ENCODE measurements at places on chromosomes 4 and X. TPM values are rescaled to one million over a fixed set of nuclear protein-coding genes. Genes with fewer than 3 reads are reported as not detected.

RAB33B gene
- total RNA-seq: 14.4 TPM

DGAT2L6 gene
- not detected for total RNA-seq

VEGFD gene
- total RNA-seq: 0.47 TPM

- H3K27me3 ChIP-seq: no peaks in the 10 kb centered on the region
- H3K4me1 ChIP-seq: no peaks in the 10 kb centered on the region
- H3K27ac ChIP-seq: no peak overlapping the region
- H3K36me3 ChIP-seq: no peaks in the 10 kb centered on the region
These were observed 86.6 kb downstream of the DNAAF6 start for GRCh38 chrX:107293056-107293455.

SOD3 gene
- 6.2 TPM for total RNA-seq

GRCh38 chr4:186643501-186644310 lies 80.0 kb downstream of the FAT1 start:
- peak overlapping the region; percentile 57 for H3K27ac ChIP-seq
- no peaks in the 10 kb centered on the region for H3K27me3 ChIP-seq
- DNase-seq: no peak
- H3K36me3 ChIP-seq: peaks cover 31% of the 10 kb centered on the region

DNA sequence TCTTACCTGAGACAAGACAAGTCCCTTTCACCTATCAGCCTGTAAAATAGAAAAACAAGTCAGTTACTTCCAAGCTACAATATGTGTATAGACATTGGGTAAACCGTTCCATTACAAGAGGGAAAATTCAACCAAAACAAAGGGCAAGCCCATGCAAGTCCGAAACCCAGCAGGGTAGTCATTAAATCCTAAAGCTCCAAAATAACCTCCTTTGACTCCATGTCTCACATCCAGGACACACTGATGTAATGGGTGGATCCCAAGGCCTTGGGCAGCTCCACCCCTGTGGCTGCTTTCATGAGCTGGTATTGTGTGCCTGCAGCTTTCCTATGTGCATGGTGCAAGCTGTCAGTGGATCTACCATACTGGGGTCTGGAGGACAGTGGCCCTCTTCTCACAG lies 14.7 kb upstream of the FAM47B start:
- H3K27ac ChIP-seq: no peak overlapping the region
- H3K27me3 ChIP-seq: no peaks in the 10 kb centered on the region
- H3K4me3 ChIP-seq: no peak overlapping the region

MUC7 gene
- not detected for total RNA-seq

- H3K4me1 ChIP-seq: peaks cover 23% of the 10 kb centered on the region
- no peak for DNase-seq
- H3K27me3 ChIP-seq: no peaks in the 10 kb centered on the region
These were observed 131.3 kb downstream of the SLC7A11 start for GRCh38 chr4:138110815-138111214.

- no peak for DNase-seq
- H3K27ac ChIP-seq: no peak overlapping the region
- peaks cover 5% of the 10 kb centered on the region for H3K27me3 ChIP-seq
- no peak overlapping the region for H3K4me3 ChIP-seq
- H3K36me3 ChIP-seq: no peaks in the 10 kb centered on the region
These were observed 58.6 kb downstream of the AREG start for GRCh38 chr4:74503580-74503979.

TCEAL2 gene
- 7.2 TPM for total RNA-seq

- H3K27me3 ChIP-seq: no peaks in the 10 kb centered on the region
- no peaks in the 10 kb centered on the region for H3K36me3 ChIP-seq
- H3K4me1 ChIP-seq: no peaks in the 10 kb centered on the region
- no peak for DNase-seq
- H3K27ac ChIP-seq: no peak overlapping the region
These were observed 137.4 kb downstream of the BMP15 start for GRCh38 chrX:51047950-51048349.

NPY5R gene
- total RNA-seq: 1.5 TPM

PCSK1N gene
- total RNA-seq: 55.4 TPM

GRCh38 chr4:93897559-93897958 lies 69.0 kb downstream of the ATOH1 start:
- H3K27ac ChIP-seq: no peak overlapping the region
- no peak overlapping the region for H3K4me3 ChIP-seq
- H3K4me1 ChIP-seq: peaks cover 1% of the 10 kb centered on the region
- no peak for DNase-seq
- no peaks in the 10 kb centered on the region for H3K27me3 ChIP-seq
- no peaks in the 10 kb centered on the region for H3K36me3 ChIP-seq

GRCh38 chrX:41258226-41258625 lies 75.7 kb upstream of the DDX3X start:
- H3K36me3 ChIP-seq: no peaks in the 10 kb centered on the region
- H3K4me1 ChIP-seq: no peaks in the 10 kb centered on the region
- no peak overlapping the region for H3K27ac ChIP-seq
- no peak for DNase-seq

TMPRSS11B gene
- not detected for total RNA-seq

GRCh38 chr4:108744307-108744706 lies 18.5 kb downstream of the ETNPPL start:
- no peaks in the 10 kb centered on the region for H3K4me1 ChIP-seq
- no peaks in the 10 kb centered on the region for H3K36me3 ChIP-seq
- no peaks in the 10 kb centered on the region for H3K27me3 ChIP-seq
- H3K27ac ChIP-seq: no peak overlapping the region

DNA sequence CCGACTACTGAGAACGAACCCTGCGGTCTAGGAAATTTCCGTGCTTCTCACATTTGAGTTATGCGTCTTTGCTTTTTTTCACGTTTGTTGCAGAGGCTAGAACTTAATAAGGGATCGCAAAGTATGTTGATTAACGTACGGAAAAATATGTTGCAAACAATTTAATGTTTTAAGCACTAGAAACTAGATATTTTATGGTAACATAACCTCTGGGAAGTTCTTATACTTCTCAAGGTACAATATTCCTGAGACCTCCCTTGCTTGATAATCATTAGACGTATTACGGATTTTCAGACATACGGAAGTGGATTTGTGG lies 639 bp upstream of the PRDM5 start:
- no peak for DNase-seq
- peaks cover 14% of the 10 kb centered on the region for H3K4me1 ChIP-seq
- peak overlapping the region; percentile 81 for H3K4me3 ChIP-seq
- peaks cover 8% of the 10 kb centered on the region for H3K27me3 ChIP-seq
- no peaks in the 10 kb centered on the region for H3K36me3 ChIP-seq

DNA sequence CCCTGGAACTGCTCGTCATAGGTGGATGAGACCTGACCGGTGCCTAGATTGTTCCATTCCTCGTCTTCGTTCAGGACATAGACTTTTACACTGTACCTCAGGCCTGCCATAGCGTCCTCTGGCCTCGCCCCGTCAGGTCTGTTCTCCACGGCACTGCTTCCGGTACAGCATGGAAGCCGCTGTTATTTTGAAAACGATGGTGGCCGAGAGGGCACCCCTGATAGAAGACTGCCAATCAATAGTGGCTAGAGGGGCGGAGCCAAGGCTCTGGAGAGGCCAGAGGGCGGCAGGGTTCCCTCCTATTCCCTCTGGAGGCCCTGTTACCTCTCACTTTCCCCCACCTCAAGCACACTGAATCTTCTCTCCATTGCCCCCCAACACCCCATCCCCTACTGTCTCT lies at the start of gene PPP4R3C:
TSS of gene PPP4R3C (minus strand) at position 155 of the 400 bp plus-strand sequence. CDS start at position 110, 45 bp downstream.
- no peak within 1 kb of the TSS for H3K4me3 ChIP-seq
- no peak for DNase-seq
- H3K36me3 ChIP-seq: peaks cover 2% of the 10 kb centered on the region

DNA sequence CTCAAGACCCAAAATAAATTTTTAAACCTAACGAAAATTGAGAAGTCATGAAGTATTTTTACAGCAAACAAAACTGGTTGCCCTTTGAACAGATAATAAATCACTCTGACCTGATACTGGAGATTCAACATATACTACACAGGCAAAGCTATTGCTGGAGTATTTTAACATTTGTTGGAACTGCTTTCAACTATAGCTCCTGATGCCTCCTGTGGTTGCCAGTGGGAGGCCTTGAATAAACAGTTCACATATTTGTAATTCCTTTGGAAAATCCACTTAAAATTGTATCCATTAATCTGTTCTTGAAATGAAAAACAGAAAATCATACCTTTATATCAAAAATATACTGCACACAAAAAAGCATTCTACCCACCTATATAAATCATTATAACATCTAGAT lies 605.1 kb downstream of the KCTD8 start:
- H3K36me3 ChIP-seq: no peaks in the 10 kb centered on the region
- H3K4me3 ChIP-seq: no peak overlapping the region
- no peak overlapping the region for H3K27ac ChIP-seq
- peaks cover 22% of the 10 kb centered on the region for H3K4me1 ChIP-seq

GRCh38 chr4:24551492-24552289 lies 32.7 kb downstream of the DHX15 start:
- H3K4me3 ChIP-seq: no peak overlapping the region
- H3K27me3 ChIP-seq: no peaks in the 10 kb centered on the region
- H3K36me3 ChIP-seq: peaks cover 25% of the 10 kb centered on the region
- DNase-seq: no peak

MMRN1 gene
- 1.7 TPM for total RNA-seq

SLBP gene
- 56.5 TPM for total RNA-seq

ARX gene
- 5.8 TPM for total RNA-seq

- H3K4me1 ChIP-seq: peaks cover 10% of the 10 kb centered on the region
- no peak for DNase-seq
- H3K27ac ChIP-seq: no peak overlapping the region
- H3K27me3 ChIP-seq: peaks cover 70% of the 10 kb centered on the region
- H3K36me3 ChIP-seq: no peaks in the 10 kb centered on the region
These were observed 47.5 kb upstream of the TRIM2 start for GRCh38 chr4:153156721-153157120.

Measured in progenitor cell of endocrine pancreas (in vitro differentiated cells).